ENCODE measurements at places on chromosomes 12 and 14.

GRCh38 chr12:40225337-40225983 is 663 bp downstream of the LRRK2 start:
- no peak for DNase-seq

DNA sequence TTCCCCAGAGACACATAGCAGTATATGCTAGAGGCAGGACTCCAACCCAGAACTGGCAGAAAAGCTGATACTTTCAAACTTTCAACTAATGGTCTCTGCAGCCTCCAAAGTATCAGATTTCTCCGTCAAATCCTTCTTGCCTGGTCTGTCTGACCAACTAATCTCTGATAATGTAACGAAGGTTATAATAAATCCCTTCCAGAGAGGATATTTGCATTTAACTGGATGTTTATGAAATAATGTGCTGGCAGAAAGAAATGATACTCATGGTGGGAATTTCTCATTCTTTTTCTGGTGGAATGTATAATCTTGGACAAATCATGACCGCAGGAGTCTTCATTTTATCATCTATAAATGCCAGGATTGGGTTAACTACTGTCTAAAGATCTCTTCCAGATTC is 860.3 kb downstream of the DIO2 start:
- DNase-seq = no peak

DNA sequence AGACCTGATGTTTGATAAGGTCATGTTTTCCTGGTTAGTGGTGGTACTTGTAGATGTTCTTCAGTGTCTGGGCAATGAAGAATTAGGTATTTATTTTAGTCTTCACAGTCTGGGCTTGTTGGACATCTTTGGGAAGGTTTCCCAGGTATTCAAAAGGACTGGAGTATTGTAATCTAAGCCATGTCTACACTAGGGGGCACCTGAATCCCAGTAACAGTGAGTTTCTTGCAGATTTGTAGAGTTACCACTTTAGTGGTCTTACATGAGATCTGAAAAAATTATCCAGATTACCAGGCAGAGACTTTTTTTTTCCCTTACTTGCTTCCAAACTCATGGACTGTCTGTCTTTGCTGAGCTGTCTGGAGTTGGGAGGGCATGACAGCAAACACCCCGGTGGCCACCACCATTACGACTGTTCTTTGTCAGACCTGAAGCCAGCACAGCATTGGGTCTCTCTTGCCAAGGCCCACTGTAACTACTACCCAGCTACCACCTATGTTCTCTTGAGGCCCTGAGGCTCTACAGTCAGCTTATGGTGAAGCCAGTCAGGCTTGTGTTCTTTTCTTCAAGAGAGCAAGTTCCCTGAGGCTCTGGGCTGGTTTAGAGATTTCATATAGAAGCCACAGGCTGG is 820.7 kb upstream of the FBXO33 start:
- DNase-seq = no peak

- DNase-seq = no peak
Observed at GRCh38 chr12:79056775-79057174, 192.2 kb downstream of the SYT1 start.

DNA sequence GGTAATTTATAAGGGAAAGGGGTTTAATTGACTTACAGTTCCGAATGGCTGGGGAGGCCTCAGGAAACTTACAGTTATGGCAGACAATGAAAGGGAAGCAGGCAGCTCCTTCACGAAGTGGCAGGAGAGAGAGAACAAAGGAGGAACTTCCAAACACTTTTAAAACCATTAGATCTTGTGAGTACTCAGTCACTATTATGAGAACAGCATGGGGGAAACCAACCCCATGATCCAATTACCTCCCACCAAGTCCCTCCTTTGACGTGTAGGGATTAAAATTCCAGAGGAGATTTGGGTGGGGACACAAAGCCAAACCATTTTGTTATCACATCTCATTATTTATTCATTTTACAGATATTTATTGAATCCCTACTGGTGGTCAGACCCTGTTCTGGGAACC is 822.8 kb downstream of the GALC start:
- DNase-seq = no peak

- peak; percentile 23 for DNase-seq
Observed at GRCh38 chr12:50505675-50506530, 1.1 kb downstream of the DIP2B start.

DNA sequence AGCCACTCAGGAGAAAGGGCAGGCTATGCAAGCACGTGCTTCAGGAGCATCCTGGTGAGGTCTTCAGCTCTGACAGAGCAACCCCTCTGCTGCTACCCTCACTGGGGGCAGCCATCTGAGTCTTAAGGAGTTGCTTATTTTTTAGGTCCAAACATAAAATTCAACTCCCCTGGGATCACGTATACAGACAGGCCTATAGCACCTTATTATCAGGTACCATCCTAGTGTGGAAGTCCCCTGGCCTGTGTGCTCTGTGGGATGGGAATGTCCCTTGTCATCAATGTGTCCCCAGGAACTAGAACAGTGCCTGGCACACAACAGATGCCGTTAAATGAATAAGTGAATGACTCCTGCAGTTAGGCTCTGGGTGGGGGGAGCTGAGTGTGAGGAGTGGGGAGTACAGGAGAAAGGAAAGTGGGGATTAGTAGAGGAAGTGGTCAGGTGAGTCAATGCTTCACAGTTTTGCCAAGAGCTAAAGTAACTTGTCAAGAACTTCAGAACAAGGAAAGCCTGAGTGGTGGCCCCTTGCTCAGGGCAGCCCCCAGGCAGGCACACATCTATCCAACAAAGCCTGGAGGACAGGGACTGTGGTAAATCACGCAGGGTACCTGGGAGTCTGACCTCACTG is 33.5 kb downstream of the DAD1 start:
- DNase-seq = no peak

DNA sequence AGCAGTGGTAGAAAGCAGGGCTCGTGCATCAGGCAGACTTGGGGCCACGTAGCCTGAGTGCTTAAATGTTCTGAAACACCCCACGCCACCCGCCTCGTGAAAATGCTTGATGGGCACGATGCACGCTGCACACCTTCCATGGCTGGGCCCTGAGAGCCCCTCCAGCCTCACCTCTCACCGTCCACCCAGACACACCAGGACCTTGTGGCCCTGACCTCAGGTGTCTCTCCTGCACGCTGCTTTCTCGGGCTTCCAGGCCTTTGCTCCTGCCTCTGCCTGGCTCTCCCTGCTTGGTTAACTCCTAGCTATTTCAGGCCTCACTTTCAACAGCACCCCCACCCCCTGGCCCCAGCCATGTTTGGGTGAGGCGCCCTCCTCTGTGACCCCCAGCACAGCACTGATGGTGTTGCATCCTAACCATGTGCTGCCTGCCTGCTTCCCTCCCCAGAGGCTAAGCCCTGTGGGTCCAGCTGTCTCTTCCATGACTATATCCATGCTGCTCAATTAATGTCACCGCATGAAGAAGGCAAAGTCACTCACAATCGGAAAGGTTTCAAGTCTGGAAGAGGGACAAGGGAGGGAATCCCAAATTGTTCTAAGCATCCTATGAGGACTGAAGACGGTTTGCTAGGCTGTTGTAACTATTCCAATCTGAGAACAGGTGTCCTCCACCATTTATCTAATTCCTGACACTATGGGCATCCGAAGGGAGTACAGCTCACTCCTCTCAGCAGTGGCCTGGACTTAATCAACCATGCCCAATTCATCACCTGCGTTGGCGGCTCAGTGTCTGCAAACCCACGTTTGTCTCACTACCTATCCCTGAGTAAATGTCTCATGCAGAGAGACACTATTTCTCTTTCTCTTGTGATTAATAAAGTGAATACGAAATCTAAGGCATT is 82.2 kb downstream of the CCDC88C start:
- DNase-seq = no peak

DNA sequence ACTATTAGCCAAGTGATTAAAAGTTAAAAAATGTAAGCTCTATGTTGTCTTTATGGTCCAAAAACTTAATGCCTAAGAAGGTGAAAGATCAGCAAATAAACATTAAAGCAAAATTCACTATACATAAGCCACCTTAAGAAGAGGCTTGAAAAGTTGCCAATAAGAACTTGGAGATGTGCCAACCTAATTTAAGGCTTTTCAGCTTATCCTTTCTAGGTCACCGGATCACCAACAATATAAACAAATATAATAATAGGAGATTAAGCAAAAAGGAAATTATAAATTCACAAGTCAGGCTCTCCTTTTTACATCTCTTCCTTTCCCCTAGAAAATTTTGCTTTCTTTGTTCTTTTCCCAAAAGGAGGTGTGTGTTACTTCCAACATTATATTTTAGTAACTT is 30.9 kb downstream of the SLC2A3 start:
- DNase-seq = peak; percentile 31

DNA sequence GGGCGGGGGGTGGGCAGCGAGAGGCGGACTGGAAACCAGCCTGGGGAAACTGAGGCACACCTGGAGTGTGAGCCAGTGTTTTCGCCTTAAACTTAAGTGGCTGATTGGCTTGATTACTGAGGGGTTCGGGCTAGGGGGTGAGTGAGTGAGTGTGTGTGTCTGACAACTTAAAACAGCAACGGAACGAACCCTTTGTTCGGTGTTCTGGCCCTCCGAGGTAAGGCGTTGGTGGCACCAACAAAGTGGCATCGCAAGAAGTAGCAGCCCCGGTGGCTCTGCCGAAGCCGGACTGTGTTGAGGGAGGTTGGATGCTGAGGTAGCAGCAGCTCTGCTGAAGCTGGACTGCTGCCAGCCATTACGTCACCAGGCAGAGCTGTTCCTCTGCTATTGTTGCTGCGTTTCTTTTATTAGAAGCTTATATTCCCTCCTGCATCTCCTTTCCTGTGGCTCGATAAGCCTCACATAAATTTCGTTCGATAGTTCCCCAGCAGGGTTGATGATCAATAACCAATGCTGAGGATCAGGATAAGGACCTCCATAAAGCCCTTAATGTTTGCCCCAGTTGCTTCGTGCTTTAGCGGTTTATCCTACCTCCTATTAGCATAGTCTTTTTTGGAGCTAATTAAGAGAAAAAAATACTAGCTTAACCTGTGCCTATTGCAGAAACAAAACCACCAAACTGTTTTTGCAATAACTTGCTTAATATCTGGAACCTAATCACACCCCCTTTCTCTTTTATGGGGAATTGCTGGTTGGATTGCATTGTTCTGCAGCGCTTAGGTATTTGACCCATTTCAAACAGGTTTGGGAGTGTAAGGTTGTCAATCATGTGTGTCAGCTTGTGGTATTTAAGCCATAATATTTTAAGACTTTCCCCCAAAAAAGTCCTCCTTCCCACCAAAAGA is 1.3 kb downstream of the GPR137C start:
- peak; percentile 86 for DNase-seq

GRCh38 chr12:76558684-76559399 is 729 bp downstream of the OSBPL8 start:
- peak; percentile 50 for DNase-seq

GRCh38 chr12:28486521-28486920 is 296.3 kb downstream of the CCDC91 start:
- no peak for DNase-seq

DNA sequence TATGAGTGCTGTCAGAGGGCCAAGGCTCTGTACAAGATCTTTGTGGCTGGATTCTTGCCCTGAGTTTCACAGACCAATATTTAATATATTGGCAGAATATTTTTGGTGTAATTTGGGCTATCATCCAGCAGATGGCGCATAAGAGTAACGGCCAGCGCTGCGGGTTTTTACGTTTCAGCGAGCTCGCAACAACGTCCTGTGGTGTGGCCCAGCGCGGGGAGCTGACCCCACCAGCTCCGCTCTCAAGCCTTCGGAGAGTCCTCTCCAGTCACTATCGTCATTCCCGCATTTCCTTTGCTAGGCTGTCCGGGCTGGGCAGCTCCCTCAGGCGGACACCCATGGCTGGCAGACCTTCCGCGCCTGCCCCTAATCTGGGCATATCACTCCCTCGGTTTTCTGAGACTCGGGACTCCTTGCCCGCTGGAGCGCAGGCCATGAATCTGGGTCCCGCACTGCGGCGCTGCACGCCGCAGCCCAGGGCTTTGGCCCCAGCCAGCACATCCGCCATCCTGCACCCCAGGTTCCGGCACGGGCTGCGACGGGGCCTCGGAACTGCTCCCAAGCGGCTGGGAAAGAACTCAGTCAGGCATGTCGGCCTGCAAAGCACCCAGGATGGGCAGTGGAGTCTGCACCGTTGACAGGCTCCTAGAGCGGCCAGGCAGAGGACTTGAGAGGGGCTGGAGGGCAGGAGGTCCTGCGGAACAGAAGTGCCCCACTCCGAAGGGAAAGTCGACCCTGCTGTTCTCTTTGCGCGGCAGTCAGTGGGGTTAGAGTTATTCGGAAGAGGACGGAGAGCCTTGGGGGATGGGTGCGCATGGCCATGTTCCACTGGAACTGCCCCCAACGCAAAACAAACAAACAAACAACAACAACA is 18.4 kb downstream of the OLR1 start:
- peak; percentile 75 for DNase-seq

GRCh38 chr14:104350463-104351185 is 212.2 kb downstream of the KIF26A start:
- DNase-seq = peak; percentile 1

- no peak for DNase-seq
Observed at GRCh38 chr12:46692606-46693005, 133.2 kb downstream of the SLC38A4 start.

DNA sequence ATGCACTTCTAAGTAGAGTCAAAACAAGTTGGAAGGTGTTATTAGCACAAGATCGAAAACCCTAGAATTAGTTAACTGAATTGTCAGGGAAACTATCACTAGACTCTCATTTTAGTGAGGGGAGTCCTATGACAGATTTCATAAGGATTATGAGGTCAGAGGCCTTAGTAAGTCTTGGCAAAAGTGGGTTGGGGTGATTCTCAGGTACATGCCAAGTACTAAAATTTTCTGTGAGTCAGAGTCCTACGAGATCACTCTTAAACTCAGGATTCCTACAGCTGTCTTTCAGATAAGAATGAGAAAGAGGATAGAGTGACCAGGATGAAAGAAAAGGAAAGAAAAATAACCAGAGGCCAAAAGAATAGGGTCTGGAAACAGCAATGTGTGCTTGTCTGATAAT is 50.8 kb upstream of the BBS10 start:
- no peak for DNase-seq

- no peak for DNase-seq
Observed at GRCh38 chr12:109885616-109886015, 5.3 kb upstream of the GLTP start.

- peak; percentile 57 for DNase-seq
Observed at GRCh38 chr12:65532162-65532561, 253.7 kb downstream of the MSRB3 start.

DNA sequence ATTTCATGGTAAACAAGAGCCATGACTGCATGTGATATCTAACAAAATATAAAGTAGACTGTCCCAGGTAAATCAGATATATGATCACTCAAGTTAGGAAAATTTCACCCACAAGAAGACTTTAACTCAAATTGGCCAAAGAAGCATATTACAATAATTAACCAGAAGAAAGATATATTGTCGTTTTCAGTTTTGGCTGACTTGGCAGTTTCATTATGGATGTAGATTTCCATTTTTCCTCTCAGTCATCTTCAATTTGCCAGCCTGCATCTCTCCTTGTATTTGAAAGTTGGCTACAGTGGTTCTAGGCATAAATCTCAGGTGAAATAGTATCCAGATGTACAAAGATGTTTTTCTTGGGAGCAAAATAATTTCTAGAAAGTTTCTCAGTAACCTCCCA is 761.6 kb downstream of the LRFN5 start:
- DNase-seq = no peak
